GM10248 (cell line): ENCODE measurements at places on chromosomes 6 and 20.
A peak's percentile ranks its signal among the peaks of the same experiment; 100 is the strongest.

GRCh38 chr20:51767867-51768758 is at the start of gene ATP9A:
TSS of gene ATP9A (minus strand) at chr20:51768390. CDS start at chr20:51768369, 21 bp downstream.
- no peak for DNase-seq

GRCh38 chr6:44269921-44270525 is at the start of gene TMEM151B:
TSS of gene TMEM151B (plus strand) at chr6:44270450. CDS start at chr6:44270743, 293 bp downstream.
- no peak for DNase-seq

DNA sequence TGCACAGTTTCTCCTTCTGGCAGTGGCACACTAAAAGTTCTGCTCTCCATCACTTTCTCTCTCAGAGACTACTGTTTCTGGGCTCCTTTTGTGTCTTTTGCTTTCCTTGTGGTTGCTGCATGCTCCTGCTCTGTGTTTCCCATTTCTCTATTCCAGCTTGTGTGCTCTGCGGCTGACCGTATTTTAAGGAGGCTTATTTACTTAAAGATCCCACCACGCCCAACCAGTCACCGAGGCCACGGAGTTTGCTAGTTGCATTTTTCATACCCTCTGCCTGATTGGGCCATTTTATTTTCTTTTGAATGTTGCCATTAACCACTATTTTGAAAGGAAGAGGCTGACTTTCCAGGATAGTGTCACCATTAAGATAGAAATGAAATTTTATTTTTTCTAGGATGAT is 626.4 kb upstream of the MMS22L start:
- no peak for DNase-seq

DNA sequence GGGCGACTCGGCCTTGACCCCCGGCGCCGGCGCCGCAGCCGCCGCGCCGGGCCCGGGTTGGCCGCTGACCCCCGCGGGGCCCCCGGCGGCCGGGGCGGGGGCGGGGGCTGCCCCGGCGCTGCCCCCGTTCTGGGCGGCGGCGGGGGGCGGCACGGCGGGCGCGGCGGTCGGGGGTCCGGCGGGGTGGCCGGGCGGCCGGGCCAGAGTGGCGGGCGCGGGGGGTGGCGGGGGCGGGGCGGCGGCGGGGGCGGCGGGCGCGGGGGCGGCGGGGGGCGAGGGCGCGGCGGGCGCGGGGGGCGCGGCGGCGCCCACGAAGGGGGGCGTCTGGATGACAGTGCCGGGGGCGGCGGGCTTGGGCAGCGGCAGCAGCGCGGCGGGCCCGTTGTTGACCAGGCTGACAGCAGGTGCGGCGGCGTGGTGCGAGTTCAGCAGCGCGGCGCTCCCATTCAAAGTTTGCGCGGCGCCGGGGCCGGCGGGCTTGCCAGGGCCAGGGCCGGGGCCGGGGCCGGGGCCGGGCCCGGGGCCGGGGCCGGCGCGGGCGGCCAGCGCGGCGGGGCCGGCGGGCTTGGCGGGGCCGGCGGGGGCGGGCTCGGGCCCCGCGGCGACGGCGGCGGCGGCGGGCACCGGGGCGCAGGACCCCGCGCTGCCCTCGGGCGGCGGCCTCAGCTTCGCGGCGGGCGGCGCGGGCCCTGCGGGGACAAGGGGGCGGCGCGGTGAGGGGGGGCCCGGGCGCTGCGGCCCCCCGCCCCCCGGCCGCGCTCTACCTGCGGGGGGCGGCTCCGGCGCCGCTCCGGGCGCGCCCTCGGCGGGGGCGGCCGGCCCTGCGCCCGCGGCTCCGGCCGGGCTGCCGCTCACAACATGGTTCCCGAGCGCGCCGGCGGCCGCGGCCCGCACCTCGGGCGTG is 659 bp downstream of the TAF4 start:
- DNase-seq: peak; percentile 47

GRCh38 chr6:74936886-74937285 is 269.0 kb downstream of the COL12A1 start:
- DNase-seq: no peak

- DNase-seq: no peak
Observed at GRCh38 chr6:69994251-69994650, 127.9 kb downstream of the COL19A1 start.

DNA sequence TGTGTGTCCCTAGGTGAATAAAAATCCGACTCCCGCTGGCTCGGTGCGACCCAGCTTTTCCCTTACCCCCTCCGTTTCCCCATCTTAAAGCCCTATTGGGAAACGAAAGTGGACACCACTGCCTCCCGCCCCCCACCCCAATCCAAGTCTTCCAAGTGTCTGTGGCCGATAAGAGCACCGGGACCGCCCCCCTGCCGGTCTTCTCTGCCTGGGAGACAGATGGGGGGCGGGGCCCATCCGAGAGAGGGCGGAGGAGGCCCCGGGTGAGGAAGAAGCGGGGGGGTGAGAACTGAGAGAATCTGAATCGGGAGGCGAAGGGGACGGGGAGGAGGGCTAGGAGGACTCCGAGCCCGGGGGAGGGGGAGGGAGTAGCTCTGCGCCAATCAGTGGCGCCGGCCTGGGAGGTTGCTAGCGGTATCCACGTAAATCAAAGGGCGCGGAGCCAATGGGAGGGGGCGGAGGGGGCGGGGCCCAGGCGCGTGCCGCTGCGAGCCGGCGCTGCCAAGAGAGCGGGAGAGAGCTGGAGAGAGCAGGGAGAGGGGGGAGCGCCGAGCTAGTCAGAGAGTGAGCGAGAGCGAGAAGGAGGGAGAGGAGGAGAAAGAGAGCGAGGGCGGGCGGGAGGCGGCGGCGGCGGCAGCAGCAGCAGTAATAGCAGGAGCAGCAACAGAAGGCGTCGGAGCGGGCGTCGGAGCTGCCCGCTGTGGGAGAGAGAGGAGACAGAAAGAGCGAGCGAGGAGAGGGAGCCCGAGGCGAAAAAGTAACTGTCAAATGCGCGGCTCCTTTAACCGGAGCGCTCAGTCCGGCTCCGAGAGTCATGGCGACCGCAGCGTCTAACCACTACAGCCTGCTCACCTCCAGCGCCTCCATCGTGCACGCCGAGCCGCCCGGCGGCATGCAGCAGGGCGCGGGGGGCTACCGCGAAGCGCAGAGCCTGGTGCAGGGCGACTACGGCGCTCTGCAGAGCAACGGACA is at the start of gene POU3F2:
POU3F2 (plus strand) TSS at position 515 of the 972 bp plus-strand sequence; CDS start at position 815, 300 bp downstream.
- peak; percentile 86 for DNase-seq

DNA sequence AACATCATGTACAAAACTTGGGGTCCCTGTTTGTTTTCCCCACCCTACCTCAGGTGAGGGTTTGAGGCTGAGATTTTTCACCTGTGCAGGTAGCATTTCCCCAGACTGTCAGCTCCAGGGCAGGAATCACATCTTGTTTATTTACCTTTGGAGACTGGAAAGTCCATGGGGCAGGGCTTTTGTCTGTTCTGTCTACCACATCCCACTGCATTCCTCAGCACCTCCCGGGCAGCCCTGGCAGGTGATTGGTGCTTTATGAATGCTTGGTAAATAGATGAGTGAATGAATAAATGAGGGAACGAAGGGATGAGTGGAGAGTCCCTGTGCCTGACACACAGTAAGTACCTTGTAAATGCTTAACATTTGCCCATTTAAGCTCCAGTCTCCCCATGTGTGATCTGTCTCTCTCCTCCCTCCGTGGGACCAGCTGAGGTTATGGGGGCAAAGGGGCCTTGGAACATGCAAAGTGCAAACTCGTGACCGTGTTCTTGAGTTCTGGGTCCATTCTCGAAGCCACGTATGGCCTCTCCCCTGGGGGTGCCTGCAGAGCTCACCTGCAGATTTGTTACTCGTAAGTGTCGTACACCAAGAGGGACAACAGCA is 69.7 kb upstream of the PMEPA1 start:
- no peak for DNase-seq

DNA sequence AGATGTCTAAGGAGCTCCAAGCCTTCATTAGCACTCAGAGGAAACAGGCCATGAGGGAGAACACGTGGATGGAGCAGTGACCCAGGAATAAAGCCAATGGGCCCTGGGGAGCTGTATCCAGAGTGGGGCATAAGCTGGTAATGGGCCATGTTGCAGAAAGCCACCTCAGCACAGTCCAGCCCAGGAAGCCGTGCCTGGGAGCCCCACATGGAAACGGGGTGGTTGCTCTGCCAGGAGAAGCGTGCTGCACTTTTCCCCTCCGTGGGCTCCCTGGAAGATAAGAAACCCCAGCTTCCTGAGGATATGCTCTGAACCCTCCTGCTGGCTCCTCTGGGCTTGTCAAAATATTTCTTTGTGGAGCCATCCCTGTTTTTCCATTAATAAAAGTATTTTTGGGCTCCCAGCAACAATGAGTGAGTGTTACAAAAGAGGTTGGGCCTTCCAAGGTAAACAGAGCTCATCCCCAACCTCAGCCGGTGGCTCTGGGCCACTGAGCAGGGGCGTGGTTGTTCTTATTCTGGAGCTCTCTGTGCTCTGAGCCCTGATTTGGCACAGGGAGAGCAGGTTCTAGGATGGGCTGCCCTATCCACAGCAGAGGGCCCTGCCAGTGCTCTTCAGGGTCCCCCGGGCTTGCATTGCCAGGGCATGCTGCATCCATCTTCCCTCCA is 31.2 kb upstream of the NFATC2 start:
- no peak for DNase-seq
